A172 (cell line): ENCODE measurements at places on chromosomes 7 and 10. TPM values are rescaled to one million over a fixed set of nuclear protein-coding genes. Genes with fewer than 3 reads are reported as not detected.

GRK5 gene
- 12.2 and 13.0 TPM in 2 replicates for total RNA-seq

PRF1 gene
- not detected in 2 replicates for total RNA-seq

HTR5A gene
- total RNA-seq, result not detected in 2 replicates

AFAP1L2 gene
- total RNA-seq, result 0.50 and 1.4 TPM in 2 replicates

TECPR1 gene
- total RNA-seq, result 16.7 and 17.4 TPM in 2 replicates

SFTPA1 gene
- 1.1 TPM in 1 of 2 replicates, not detected in the other for total RNA-seq

FAM3C gene
- total RNA-seq, result 67.1 and 75.2 TPM in 2 replicates

LRIT1 gene
- total RNA-seq, result not detected in 2 replicates

HTRA1 gene
- 11.8 and 22.1 TPM in 2 replicates for total RNA-seq

SEMA4G gene
- 0.05 TPM in 1 of 2 replicates, not detected in the other for total RNA-seq

GRCh38 chr7:30303312-30304039 lies 19.1 kb downstream of the ZNRF2 start:
- DNase-seq, result no peak

DNA sequence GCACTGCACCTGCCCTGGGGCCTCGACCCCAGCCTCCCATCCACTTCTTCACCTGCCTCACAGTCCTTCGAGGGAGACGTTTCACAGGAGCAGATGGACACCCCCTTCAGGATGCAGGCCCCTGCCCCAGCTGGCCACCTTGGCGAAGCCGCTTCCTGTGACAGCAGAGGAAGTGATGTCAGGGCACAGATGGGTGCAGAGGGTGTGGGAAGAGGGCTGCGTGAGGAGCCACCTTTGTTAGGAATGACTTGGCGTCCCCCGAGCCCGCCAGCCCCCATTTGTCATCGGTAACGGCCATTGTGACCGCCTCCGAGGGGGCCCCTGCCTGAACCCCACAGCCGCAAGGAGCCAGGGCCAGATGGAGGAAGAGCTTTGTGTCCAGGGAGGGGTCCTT lies 47.4 kb upstream of the SLC29A3 start:
- DNase-seq, result no peak

DNA sequence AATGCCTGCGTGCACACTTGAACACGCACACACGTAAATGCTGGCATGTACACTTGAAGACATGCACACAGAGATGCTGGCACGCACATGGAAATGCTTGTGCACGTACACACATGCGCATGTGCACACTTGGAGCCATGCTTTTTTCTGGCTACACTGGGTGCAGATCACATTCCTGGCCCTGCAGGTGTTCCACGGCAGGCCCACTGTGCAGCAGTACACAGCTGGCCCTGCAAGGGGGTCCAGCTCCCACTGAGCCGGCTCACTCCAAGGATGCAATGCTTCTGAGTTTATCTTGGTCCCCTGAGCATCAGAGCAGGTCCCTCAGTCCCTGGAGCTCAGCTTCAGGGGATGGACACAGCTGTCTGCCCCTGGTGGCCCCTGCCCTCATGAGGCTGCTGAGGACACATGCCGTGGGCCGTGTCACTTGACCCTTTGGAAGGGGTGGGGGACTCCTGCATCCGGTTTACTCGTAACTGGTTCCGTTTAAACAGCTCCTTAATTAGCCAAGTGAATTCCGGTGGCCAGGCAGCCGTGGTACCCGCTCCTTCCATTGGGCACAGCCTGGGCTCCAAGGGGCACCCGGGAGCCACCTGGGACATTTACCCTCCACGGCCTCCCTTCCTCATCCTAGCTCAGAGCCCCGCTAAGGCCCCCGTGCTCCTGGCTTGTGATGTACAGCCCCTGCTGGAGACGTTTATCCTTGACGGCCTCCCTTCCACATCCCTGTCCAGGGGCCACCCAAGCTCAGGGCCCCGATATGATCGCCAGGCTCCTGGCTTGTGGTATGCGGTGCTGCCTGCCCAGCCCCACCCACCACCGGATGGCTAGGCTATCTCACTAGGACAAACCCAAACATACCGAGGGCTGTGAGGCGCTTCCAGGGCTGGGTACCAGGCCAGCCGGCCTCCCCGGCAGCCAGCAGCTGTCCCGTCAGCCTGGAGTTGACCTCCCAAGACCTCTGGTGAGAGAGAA lies 39.5 kb upstream of the DPYSL4 start:
- no peak for DNase-seq

DNA sequence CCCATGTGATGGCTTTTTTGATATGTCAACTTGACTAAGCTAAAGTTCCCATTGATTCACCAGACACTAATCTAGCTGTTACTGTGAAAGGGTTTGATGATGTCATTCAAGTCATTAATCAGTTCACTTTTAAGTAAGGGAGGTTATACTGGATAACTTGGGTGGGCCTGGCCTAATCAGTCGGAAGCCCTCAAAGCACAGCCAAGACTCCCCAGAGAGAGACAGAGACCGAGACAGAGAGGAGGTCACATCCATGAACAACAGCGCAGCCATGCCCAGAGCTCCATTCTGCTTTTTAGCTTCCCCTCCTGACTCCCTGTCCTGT lies 103.4 kb downstream of the TRIL start:
- peak; percentile 16 for DNase-seq

GRCh38 chr10:94315024-94315451 lies 47.7 kb downstream of the NOC3L start:
- DNase-seq, result no peak

DNA sequence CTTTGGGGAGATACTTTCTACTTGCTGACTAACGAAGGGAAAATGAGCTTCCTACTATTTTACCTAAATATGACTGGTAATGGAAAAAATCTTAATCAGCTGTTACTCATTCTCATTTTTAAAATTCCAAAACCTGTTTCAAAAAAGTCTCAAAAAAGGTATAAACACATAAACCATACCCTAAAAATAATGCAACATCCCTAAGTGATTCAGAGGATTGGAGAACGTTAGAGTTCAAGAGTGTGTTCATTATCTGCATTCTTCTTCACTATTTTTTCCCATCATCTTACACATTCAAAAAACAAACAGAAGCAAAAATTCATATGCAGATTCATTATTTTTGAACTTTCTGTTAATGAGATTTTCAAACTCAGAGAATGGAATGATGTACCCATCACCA lies 150.4 kb upstream of the GNAI1 start:
- DNase-seq, result peak; percentile 31

DNA sequence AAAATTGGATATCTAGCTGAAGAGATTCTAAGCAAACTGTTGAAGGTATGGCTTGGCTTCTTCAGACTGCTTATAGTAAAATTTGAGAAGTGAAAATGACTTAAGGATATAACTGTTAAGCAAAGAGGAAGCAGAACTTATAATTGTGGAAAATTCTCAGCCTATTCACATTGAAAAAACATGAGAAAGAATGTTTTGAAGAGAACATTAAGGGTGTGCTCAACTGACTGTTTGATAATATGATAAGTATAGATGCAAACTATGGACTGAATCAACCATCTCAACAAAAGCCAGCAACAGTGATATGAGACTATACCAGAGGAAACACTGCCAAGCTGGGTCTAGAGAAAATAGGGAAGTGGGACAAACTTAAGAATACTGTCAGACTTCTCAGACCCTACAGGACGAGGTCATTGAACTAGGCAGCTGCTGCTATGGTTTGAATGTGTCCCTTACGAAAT lies 133.1 kb upstream of the PPP1R3A start:
- DNase-seq, result no peak

DNA sequence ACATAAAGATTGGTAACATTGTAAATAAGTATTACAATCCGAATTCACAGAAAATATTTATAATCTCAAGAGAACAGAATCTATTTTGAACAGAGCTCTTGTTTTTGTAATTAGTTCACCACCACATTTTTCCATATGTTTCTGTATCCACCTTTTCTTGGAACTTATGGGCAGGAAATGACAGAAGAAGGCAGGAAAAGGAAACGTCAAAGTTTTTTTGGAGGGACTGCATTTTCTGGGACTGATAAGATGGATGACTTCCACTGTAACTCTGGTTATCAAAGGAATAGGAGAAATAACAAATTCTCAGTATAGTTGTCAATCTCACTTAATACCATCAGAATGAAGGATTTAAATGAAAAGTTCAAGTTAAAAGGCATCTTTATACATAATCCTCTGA lies 75.1 kb upstream of the SMNDC1 start:
- DNase-seq, result no peak

GRCh38 chr7:130365511-130366441 lies 14.5 kb upstream of the CPA1 start:
- peak; percentile 94 for DNase-seq

- no peak for DNase-seq
These were observed 64.0 kb downstream of the DKK1 start for GRCh38 chr10:52378124-52378523.

DNA sequence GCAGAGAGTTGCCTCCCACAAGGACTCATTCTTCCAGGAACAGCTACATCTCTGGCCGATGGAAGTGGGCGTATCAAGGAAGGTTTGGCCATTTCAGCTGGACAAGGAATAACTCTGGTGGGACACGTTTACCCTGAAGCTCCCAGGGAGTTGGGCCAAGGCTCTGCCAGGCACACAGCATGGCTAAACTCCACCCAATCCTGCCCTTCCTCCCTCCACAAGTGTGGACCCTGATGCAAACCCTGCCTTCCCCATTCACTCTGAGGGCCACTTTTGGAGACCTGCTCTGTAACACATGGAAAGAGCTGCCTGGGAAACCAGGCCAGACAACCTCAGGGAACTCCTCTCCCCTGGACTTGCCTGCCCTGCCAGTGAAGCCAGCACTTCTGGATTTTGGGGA lies 407.8 kb upstream of the FOXK1 start:
- DNase-seq, result no peak

DNA sequence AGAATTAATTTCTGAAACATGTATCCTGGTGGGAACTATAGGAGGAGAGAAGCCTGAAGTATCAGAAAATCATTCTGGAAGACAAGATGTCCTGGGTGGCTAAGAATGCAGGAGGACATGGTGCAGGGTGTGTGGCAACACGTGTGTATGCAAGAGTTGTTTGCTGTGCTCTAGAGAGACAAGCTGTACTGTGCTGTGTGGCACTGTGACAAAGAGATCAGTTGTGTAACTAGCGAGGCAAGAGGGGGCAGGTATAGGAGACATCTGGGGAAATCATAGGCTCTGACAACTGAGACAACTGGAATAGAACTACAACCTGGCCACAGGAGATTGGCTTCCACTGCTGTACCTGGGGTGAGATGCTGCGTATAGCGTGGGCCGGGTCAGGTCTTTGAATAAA lies 9.3 kb downstream of the ITGA8 start:
- DNase-seq, result no peak

- DNase-seq, result no peak
These were observed 133.7 kb upstream of the CTBP2 start for GRCh38 chr10:125294109-125294508.

DNA sequence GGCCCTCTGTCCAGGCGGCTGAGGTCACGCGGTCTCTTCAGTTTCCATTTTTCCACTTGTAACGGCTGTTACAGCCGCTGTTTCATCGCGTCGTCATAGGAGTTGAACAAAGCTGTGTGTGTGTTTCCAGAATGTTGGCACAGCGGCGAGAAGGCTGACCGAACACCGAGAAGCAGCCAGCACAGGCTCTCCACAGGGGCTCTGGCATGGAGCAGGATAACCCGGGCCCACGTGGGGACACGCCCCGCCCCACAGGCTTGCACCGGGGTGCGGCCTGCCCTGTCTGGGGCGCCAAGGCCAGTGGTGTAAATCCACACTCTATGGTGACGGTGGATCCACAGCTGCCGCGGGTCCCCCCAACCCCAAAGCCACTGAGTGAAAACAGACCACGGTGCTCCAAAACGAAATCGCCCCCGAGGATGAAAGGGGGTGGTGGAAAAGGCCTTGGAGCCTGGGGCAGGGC lies 448.2 kb downstream of the DNAJB6 start:
- DNase-seq, result no peak

- peak; percentile 55 for DNase-seq
These were observed 361 bp upstream of the PLXDC2 start for GRCh38 chr10:19815731-19816410.

DNA sequence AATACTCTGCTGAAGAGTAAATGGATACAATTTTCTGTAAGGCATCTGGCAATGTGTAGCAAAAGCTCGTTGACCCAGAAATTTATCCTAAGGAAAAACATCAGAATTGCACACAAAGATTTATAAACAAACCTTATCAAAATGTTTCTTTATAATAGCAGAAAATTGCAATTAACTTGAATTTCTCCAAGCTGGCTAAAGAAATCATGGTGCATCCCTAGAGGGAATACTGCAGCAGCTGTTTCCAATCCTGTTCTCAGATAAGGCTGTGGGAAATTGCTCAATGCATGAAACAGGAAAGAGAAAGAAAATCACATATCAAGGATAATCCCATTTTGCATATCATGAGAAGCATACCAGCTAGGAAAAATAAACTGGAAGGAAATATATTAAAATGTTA lies 18.7 kb downstream of the TACR2 start:
- no peak for DNase-seq

GRCh38 chr10:58137813-58138212 lies 129.9 kb downstream of the IPMK start:
- DNase-seq, result no peak
